ENCODE measurements at places on chromosomes 16 and 17.

- no peak for DNase-seq
Measured at GRCh38 chr17:66952681-66953629, 11.6 kb upstream of the CACNG4 start.

- no peak for DNase-seq
Measured at GRCh38 chr17:50210240-50211225, 9.1 kb upstream of the COL1A1 start.

- DNase-seq = no peak
Measured at GRCh38 chr17:81230043-81230820, 7.5 kb upstream of the CEP131 start.

DNA sequence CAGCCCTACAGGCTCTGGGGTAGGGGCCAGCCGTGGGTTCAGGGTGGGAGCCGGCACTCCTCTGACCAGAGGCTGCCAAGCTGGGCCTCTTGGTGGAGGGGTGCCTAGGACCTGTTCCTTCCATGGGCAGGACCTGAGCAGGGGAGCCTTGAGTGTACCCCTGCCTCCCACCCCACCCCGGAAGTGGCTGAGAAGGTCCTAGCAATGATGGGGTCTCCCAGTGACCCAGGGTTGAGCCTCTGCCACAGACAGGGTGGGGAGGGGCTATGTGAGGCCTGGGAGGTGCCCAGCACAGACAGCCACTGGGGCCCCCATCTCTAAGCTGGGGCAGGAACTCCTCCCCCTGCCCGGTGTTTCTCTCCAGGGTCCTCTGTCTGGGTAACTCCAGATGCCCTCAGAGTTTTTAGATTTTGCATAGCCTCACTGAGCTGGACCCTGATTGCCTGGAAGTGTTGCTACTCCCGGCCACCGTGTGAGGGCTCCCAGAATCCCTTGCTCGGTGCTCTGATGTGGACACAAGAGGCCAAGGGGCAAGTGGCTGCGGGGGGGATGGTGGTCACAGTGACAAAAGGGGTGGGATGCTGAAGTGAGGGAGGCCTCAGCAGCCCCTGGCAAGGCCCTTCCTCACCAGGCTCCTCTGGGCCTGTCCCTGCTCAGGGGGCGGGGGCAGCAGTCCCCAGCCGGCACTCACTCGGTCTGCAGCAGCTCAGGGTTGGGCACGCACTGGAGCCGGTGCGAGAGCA lies 6.4 kb upstream of the MTSS2 start:
- no peak for DNase-seq

DNA sequence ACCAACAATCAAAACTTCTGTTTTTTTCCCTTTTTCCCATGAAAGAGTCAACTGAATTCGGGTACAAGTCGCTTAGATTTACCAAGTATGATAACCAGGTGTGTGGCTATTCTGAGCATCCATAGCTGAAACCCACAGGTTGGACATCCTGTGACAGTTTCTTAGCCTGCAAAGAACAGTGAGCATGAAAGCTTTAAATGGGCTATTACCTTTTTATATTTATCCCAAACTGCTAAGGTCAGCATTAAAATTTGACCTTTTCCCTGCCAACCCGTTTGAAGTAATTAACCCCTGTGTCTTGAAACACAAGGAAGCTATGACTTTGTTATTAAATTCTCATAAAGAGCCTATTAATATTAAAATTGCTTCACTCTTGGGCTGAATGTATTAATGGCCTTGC lies 1065.0 kb upstream of the RBFOX1 start:
- DNase-seq = no peak

DNA sequence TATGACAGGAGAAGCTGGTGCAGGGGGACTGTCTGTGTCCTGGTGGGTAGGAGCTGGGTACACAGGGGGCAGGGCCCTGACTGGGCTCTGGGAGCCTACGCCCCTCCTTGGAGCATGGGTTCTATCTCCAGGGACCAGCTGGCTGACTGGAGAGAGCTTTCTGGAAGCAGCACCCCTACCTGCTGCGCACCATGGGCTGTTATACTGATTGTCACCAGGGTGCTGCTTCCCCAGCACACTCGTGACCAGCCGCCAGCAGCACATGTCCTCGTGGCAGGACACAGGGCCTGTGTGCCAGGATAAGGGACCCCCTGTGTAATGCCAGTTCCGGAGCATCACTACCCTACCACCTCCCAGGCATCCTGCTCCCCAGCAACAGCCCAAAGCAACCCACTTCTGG lies 106.0 kb downstream of the AMFR start:
- no peak for DNase-seq

- DNase-seq = no peak
Measured at GRCh38 chr17:51231999-51232398, 27.9 kb downstream of the MBTD1 start.

DNA sequence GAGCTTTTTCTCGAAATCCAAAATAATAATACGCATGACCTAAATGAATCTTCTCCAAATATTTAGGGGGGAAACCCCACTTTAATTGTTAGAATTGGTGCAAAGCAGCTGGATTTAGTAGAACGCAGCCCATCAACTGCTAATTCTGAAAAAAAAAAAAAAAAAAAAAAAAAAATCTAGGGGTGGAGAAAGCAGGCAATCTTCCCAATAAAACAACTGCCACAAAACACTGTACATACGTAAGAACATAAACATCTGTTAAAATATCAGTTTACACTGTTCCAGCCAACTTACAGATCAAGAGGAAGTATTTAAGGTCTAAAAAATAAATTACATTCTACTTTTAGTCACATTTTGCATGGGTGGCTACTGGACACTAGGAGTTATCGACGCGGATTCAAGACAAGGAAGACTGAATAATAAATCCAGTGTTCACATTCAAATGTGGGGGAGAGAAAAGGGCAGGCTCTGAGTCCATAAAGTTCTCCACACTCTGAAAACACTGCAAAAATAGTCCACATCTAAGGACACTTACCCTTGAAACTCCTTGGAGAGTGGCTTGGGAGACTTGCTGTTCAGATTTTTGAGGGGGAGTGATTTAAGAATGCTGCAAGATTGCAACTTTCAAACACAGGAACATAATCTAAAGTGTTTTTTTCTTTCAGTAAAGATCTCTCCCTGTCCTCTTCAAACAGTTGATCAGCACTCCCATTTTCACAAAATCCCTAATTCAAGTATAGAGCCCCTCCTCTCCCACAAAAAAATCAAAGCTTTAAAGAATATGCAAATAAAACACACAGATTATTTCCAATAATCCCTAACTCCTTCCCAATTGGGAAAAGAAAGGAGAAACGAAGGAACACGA lies 1.3 kb downstream of the APPBP2 start:
- no peak for DNase-seq

GRCh38 chr16:69741951-69742904 lies 12.5 kb downstream of the NOB1 start:
- DNase-seq = no peak

DNA sequence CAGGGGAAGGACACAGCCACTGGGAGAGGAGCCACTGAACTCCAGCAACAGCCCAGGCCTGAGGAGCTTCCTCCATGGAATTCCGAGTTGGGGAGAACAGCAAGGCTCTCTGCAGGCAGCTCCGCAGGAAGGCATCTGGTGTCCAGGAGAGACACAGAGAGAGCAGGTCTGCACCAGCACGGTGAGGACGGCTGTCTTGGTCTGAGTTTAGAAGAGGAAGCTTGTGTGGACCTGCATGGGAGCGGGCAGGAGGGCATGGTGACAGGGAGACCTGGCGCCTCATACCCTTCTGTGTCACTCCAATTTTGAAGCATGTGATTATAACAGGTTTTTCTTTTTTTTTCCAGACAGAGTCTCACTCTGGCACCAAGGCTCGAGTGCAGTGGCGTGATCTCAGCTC lies 6.4 kb downstream of the SLC38A10 start:
- DNase-seq = no peak

DNA sequence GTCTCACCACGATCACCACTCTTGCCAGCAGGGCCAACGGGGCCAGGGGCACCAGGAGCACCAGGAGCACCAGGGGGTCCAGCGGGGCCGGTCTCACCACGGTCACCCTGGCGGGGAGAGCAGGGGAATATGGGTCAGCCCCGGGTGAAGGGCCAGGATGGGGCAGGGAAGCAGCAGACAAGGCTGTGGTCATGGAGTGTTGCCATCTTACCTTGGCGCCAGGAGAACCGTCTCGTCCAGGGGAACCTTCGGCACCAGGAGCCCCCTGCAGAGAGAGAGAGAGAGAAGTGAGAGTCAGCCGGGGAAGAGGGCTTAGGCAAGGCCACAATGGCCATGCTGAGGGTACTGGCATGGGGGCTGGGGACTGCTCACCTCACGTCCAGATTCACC lies 12.9 kb downstream of the COL1A1 start:
- no peak for DNase-seq

DNA sequence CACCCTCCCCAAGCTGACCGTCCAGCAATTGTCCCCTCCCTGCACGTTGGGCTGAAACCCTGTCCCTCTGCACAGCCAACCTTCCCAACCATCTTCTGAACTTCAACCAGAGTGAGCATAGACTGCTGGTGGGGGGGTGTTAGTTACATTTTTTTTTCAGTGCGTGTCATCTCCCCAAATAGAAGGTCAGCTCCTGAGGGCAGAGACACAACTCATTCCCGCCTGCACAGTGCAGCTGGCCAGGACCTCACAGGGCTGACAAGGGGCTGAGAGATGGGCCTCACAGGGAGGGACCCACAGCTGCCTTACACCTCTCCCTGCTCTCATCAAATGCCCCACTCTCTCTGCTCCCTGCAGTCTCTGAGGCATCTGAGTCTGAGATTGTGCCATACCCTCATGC lies 8.4 kb downstream of the SRL start:
- no peak for DNase-seq

DNA sequence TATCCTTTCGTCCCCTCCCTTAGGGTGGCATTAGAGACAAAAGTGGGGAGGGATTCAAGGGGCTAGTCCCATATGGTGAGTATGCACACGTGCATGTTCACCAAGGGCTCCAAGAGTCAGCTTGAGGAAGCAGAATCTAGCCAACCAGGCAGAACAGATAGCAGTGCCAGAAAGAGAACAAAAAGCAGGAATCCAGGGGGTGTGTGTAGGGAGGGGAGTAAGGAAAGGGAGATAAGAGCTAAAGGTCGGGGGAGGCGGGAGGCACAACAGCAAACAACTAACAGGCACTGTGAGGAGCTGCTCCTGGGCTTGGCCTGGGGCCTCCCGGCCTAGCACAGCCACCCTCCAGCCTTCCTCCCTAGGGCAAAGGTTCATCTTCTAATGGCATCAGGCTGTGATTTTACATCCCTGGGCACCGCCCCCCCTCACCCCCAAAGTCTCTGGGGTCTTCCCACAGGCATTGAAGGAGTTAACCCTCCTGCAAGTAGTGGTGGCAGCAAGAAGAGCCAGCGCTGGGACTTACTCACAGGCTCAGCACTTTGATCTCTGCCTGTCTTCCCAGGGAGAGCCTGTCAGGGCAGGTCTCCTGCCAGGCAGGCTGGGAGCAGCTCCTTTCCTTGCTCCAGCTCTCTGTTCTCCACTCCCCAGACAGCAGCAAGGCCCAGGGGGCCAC lies 12.4 kb upstream of the SUPT4H1 start:
- no peak for DNase-seq

DNA sequence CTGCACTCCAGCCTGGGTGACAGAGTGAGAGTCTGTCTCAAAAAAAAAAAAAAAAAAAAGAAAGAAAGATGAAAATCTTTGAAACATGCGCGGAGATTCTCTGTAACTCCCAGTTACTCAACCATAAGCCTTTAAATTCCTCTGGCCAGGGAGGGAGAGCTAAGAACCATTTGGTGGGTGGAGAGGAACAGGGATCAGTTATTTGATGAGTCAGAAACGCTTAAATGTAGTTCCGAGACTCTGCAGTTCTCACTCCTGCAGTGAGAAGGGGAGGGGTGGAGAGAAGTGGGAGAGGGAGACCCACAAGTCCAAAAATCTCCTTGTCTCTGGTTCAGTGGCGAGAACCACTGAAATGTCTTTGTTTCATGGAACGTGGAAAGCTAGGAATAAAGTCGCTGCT lies 266.7 kb downstream of the SOX9 start:
- DNase-seq = no peak

DNA sequence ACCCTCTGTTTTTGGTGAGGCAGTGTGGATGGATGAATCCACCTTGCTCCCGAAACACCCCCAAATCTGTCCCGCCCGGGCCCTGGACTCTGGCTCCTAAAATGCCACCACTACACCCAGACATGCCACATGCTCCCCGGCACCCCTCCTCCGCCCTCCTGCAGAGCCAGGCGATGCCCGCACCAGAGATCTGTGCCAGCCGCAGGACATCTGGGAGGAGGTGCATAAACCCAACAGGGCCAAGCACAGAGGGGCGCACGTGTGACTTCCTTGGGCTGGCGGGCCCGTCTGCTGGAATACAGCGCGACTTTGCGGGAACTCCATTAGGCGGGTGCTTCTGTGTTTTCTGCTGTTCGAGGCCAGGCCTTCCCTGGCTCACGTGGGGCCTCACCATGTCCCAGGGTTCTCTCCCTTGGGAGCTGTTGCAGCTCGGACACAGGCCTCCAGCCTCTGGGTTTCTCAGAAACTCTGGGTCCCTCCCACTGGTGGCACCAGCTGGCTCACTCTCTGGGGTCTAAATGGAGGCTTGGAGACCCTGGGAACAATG lies 14.1 kb upstream of the ACSF3 start:
- no peak for DNase-seq

- DNase-seq = no peak
Measured at GRCh38 chr17:46854515-46854914, 3.1 kb downstream of the WNT9B start.

GRCh38 chr16:71460236-71460635 lies 1.8 kb downstream of the ZNF23 start:
- DNase-seq = no peak

DNA sequence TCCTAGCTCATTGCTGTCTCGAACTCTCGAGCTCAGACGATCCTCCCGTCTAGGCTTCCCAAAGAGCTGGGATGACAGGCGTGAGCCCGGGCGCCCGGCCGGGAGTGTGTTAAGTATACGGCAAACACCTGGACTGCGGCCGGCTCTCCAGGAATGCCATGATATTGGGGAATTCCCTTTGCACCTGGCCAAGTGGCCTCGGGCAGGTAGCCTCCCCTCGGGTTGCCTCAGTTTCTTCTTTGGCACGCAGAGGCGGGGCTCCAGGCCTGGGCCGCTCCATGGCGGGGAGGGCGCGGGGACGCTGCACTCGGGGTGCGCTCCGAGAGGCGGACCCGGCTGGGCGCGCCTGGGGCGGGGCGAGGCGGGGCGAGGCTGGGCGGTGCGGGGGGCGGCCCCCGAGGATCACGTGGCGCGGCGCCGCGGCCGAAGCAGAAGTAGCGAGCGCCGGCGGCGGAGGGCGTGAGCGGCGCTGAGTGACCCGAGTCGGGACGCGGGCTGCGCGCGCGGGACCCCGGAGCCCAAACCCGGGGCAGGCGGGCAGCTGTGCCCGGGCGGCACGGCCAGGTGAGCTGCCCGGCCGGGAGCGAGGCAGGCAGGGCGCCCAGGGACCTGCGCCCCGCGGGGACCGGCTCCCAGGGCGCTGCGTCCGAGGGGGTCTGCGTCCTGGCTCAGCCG lies at the start of gene PLCG2:
PLCG2 (plus strand) TSS at position 431 of the 675 bp plus-strand sequence. CDS start 6,699 bp downstream, outside the sequence.
- peak; percentile 85 for DNase-seq

GRCh38 chr16:11801481-11802021 lies 4.5 kb upstream of the ZC3H7A start:
- DNase-seq = no peak

- no peak for DNase-seq
Measured at GRCh38 chr17:29066047-29066446, 23.1 kb downstream of the PIPOX start.

GRCh38 chr17:4586043-4586442 lies 1.7 kb downstream of the SMTNL2 start:
- no peak for DNase-seq
